ENCODE measurements at places on chromosomes 11 and 22.
A peak's percentile ranks its signal among the peaks of the same experiment; 100 is the strongest.

DNA sequence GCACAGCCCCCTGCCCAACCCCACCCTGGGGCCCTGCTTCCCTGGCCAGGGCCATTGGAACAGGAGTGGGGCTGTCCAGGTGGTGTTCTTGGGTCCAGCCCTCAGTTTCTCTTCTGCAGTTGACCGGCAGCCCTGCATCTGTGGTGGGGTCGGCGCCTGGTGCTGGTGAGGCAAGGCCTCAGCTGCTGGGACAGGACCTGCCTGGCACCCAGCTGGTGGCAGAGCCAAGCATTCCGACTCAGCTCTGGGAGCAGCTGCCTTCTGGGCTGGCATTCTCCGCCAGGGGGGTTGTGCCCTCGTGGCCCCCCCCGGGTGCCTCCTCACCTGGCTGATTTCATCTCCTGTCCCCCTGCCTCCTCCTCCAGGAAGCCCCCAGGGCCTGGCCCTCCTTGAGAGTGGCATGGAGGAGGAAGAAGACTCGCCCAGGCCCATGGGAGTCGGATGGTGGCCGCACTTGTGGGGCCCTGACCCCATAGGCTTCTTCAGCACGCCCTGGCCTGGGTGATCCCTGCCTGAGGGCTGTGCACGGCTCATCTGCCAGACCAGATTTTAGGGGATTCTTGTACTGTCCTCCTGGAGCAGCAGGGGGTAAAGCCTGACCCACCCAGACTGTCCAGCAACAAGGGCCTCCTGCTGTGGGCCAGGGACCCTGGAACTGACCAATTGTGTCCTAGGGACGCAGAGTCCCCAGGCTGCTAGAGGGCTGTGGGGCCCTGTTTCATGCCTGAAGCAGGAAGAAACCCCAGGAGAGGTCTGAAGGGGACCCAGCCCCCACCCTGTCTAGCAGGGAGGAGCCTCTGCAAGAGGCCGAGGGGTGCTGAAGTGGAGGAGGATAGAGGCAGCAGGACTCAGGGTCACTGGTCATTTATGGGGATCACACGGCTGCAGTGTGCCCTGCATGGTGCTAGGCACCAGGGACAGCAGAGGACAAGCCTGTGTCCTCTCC, 11.6 kb downstream of the CD81 start:
- DNase-seq, result no peak

DNA sequence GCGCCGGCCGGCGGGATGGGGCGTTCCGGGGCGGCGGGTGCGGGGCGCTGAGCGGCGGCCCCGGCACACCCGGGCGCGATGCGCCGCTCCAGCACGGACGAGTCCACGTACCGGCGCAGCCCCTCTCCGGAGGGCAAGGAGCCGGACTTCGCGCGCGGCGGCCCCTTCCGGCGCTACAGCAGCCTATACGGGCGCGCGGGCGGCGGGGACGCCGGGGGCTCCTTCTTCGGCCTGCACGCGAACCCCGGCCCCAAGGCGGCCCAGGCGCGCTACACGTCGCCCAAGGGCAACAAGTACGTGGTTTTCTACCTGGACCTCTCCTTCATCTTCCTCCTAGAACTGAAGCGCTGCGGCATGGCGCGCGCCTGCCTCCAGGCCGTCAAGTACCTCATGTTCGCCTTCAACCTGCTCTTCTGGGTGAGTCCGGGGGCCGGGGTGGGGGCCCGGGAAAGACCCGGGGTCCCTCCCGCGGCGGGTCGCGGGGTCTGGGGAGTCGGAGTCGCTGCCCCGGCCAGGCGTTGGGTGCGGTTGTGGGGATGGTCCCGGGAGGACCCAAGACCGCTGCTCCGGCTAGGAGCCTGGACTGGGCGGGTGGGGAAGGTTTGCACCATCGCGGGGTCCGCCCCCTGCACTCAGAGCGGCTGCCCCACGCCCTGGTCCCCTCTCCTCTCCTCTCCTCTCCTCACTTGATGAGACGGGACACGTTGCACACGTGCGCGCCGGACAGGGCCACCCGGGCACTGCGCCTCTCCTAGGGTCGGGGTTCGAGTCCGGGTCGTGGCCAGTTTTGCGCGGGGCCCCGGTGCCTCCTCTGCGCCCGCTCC, 7.5 kb downstream of the TSPAN4 start:
- DNase-seq, result no peak

DNA sequence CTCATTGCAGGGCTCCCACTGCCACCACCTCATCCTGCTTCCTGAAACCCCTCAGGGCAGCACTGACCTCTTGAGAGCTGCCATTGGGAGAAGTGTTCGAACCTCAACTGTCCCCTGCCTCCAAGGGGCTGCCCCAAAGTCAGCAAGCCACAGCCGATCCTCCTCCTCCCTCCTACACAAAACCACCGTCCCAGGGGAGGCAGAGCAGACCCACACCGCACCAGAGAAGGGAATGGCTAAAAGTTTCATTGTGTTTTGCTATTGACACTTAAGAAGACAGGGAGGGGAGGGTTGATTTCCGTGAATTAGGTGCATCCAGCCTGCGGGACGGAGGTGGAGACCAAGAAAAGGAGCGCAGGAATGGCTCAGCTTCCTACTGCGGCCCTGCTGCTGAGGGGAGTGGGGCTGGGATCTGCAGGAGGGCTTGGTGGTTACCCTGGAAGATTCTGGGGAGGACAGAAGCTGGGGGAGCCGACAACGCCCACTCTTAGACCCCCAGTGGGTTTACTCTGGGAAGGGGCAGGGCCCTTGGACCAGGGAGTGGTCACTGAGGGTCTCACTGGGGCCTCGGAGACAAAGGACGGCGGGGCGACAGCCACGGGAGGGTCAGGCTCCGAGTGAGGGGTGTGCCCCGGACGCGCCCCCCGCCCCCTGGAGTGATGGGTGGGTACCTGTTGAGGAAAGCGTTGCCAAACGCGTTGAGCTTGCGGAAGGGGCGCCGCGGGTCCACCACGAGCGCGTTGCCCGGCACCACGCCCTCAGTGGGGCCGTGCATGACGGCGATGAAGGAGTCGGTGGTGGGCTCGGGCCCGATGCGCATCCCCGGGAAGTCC, 815 bp downstream of the EHD1 start:
- DNase-seq, result no peak

GRCh38 chr11:33532720-33533385, 167.8 kb downstream of the C11orf91 start:
- no peak for DNase-seq

GRCh38 chr11:7576726-7577290, 63.0 kb downstream of the PPFIBP2 start:
- no peak for DNase-seq

DNA sequence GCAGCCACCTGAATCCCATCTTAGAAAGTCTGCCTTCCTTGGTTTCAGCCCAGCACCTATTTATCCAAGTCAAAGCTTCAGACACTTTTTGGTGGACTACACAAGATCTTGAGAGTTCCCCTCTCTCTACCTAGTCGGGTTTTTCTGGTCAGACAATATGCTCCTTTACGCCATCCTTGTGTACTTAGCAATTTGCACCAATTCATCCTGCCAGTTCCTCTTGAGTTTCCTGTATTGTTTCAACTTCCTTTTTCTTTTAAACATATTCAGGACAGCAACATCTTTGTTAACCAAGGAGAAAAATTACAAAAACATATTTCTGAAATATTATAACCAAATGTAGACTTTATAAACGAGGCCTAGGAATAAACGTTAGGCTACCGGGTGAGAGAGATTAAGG, 368.2 kb upstream of the CADM1 start:
- no peak for DNase-seq

DNA sequence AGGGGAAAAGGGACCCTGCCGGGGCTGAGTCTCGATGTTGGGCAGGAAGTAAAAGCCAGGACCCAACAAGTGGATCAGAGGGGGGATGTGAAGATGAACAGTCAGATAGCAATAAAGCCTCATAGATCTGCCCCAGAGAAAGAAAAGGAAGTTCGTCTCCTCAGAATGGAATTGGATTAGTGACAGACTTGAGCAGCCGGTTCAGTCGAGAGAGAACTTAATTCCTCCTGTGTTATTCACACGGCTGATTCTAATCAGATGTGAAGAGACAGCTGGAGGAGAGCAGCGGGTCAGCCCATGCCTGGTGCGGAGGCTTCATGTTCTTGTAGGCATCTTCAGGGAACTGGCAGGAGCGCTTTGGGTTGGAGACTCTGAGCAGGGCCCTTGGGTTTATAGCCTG, 29.3 kb upstream of the CABP7 start:
- DNase-seq, result no peak

GRCh38 chr22:19852177-19852781, 2.4 kb downstream of the GNB1L start:
- no peak for DNase-seq

DNA sequence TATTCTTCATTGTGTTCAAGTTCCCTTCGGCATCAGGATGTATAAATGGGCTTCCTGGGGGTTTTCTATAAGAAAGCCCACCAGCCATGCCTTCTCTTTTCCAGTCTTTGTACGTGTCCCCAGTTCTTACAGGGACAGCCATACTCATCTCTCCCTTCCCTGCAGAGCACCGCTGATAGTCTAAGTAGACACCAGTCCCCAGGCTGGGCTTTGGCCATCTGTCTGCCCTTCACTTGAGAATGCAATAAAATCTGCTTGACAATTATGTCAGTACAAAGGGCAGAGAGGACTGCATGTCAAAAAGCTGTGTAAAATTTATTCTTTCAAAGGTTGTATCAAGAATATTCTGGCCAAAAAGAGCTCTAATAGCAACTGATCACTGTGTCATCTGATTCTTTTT, 27.3 kb downstream of the NTM start:
- DNase-seq, result no peak

DNA sequence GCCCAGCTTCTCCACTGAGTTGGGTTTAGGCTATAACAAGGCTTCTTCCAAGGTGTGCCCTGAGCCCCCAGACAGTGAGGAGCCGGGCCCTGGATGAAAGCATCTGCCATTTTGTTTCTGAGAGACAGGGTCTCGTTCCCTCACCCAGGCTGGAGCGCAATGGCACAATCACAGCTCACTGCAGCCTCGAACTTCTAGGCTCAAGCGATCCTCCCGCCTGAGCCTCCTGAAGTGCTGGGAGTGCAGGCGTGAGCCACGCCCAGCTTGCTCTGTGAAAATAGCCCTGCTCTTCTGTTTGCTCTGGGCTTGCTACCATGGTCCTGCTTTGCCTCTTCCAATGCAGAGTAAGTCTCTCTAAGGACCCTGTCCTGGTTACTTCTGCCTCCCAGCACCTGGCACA, 6.7 kb downstream of the DENND6B start:
- DNase-seq, result no peak

DNA sequence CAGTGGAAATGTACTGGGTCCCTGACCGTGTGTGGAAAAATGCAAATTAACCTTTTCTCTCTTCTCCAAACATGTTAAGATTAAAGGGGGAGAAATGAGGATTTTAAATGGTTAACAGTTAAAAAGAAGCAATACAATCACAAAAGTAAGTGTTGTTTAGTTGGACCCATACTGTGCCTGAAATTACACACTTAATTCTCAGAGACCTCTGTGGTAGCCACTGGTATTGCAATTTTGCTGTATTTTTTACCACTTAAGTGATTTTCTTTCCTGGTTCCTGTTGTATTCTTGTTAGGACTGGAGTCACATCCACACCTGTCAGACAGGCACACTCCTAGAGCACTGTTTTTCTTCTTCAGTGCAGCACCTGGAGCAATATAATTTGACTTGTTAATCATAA, 179.6 kb upstream of the PDGFD start:
- DNase-seq, result no peak

- DNase-seq, result no peak
Observed at GRCh38 chr22:17994424-17995108, 29.8 kb downstream of the MICAL3 start.

DNA sequence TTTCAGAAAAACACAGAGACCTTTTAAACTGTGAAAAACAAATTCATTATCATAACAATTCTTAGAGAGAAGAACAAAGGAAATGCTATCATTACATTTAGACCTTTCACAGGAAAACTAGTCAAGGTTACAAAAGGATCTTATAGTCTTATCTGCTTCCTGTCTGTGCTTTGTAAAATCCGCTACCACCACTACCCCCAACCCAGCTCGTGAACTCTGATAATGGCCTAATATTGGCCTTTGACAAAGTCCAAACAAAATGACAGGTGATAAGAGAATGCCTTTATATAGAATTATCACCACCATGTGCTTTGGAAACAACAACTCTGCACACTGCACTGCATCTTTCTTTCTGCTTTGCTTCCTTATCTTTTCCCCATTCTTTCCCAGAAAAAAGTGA, 272.5 kb downstream of the SBF2 start:
- peak; percentile 29 for DNase-seq

- DNase-seq, result no peak
Observed at GRCh38 chr22:41603873-41604332, 14.3 kb upstream of the PMM1 start.

GRCh38 chr11:70544774-70545609, 146.7 kb downstream of the CTTN start:
- no peak for DNase-seq

DNA sequence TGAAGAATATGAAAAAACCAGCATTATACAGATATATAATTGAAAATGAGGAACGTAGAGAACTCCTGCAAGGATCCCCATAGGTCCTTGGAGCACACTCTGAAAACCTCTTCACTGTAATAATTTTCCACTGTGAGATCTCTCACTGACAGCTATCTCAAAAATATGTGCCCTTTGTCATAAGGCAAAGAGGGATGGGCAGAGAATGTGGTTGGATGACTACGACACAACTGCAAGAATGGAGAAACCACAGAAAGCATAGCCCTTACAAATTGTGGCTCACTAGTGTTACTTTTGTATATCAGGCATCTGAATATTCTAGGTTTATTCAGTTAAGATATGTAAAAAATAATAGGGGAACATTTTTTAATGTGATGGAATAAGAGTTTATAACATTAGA, 7.9 kb upstream of the CTSC start:
- DNase-seq, result no peak

GRCh38 chr11:25862159-25862558, 469.8 kb upstream of the ANO3 start:
- DNase-seq, result no peak
